ENCODE measurements at places on chromosomes 13 and 19. TPM values are rescaled to one million over a fixed set of nuclear protein-coding genes. Genes with fewer than 3 reads are reported as not detected.
A peak's percentile ranks its signal among the peaks of the same experiment; 100 is the strongest.

- no peak for DNase-seq
Observed at GRCh38 chr13:21884299-21884909, 213.5 kb downstream of the FGF9 start.

The ZNF766 gene
- 14.0 TPM for polyA plus RNA-seq

GRCh38 chr19:7554990-7555864 is 19.7 kb downstream of the PNPLA6 start:
- no peak for DNase-seq

DNA sequence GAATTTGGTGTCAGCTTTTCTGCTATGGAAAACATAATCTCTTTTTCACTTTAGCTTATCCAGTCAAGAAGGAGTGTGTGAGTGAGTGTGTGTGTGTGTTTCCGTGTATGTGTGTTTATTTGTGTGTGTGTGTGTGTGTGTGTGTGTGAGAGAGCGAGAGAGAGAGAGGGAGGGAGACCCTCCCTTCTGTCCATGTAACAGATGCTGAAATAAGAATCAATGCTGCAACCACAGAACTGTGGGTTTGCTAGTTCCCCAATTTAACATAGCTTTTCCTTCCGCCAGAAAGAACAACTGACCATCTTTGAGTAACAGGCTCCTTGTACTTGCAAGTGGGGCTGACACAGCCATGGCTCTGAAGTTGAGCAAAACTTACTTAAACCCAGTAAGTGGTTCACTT is 5.2 kb downstream of the LCP1 start:
- DNase-seq: no peak

- peak; percentile 72 for DNase-seq
Observed at GRCh38 chr19:15280915-15281683, 48.9 kb upstream of the EPHX3 start.

The FUT3 gene
- not detected for polyA plus RNA-seq

DNA sequence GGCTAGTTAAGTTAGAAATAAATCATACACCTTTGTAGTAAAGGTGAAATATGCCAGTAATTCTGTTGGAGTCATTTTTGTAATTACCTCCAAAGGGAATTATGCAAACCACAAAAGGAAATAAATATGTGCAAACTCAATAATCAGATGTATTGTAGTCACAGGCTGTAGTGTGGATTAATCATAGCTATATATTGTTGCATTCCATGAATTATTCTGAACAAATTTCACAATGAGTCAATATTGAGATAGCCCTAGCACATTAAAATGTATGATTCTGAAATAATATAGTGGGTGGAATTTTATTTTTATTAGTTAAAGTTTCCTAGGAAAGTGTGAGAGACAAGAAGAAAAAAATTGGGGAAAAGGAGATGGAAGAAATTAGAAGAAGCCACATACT is 790.5 kb upstream of the PCDH20 start:
- DNase-seq: no peak

DNA sequence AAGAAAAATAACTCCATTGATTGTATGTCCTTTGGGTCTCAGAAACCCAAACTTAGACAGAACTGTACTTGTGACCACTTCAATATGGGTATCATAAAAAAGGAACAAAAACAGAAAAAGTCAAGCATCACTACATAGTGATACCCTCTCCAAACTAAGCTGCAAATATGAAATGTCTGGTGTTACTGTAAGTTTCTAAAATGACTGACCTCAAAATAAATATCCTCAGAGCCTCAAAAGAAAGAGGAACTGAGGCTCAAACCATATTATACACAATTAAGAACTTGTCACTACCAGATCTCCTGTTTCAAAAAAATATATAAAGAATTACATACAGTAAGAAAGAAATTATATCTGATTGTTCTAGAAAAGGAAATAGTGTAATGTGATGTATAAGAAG is 787.9 kb upstream of the KLHL1 start:
- no peak for DNase-seq

DNA sequence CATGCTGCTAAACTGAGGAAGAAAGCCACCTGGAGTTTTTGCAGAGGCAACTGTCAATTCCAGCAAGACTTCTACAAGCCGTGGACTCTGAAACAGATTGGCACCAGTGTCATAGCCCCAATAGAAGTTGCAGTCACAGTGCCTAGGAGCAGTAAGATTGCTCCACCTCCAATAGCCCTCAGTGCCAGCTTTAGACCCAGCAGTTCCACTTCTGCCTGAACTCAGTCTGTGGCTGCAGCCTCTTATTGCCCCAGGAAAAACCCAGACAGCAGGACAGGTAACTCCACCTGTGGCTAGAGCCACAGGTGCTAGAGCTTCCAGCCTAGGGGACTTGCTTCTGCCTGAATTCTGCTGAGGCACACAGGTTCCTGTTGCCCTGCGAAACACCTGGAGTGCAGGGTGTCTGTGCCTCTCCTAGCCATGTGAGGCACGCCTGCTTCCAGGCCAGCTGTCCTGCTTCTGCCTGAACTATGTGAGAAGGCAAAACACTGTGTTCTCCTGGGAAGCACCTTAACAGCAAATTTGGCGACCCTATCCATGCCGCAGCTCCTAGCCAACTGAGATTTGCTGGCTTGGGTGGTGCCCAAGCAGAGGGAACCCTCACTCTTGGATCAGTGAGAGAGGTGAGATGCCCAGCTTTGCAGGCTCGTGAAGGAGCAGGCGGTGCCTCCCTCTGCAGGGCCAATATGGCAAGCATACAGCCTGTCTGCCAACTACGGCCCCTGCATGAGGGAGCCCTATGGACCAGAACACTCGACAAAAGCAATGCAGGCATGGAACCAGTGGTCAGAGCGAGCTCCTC is 607.6 kb downstream of the PCDH17 start:
- DNase-seq: no peak

Measured in AG04450 (cell line).